ENCODE measurements at places on chromosomes 5 and 9.

DNA sequence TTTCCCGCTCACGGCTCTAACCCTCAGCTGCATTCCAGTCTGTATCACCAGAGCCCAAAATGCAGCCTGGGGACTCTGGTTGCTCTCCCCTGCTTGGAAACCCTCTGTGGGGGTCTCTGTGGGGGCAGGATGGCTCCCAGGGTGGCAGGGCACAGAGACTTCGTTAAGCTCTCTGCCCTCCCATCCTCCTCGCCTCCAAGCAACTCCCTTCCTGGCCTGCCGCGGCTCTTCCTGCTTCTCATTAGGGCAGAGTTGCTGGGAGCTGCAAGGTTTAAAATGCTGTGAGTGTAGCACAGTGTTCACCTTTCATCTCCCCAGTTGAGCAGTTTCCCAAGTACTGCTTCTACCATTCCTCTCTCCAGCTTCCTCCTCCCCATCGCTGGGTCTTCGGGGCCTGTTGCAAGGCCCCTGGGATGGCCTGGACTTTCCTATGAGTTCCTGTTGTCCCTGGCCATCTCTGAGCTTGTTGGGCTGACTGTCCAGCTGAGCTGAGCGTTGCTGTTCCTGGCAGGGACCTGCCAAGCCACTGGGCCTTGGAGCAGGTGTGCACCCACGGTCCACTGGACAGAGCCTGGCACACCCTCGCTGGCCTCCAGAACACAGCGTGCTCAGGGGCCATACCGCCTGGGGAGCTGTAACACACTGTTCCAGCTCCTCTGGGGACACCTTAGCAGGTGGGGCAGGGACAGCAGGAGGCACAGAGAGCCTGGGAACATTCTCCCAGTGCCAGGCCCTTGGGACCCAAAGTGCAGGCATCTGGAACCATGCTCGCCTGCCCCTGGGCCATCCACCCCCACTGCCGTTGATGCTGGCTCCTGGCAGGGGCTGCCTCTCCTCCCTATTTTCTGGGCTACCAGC, 188.4 kb downstream of the C9orf50 start:
- no peak for DNase-seq
- H3K36me3 ChIP-seq = no peaks in the 10 kb centered on the region
- no peak overlapping the region for H3K27ac ChIP-seq
- H3K27me3 ChIP-seq = peaks cover 31% of the 10 kb centered on the region
- no peak overlapping the region for H3K4me3 ChIP-seq
- peaks cover 24% of the 10 kb centered on the region for H3K4me1 ChIP-seq

DNA sequence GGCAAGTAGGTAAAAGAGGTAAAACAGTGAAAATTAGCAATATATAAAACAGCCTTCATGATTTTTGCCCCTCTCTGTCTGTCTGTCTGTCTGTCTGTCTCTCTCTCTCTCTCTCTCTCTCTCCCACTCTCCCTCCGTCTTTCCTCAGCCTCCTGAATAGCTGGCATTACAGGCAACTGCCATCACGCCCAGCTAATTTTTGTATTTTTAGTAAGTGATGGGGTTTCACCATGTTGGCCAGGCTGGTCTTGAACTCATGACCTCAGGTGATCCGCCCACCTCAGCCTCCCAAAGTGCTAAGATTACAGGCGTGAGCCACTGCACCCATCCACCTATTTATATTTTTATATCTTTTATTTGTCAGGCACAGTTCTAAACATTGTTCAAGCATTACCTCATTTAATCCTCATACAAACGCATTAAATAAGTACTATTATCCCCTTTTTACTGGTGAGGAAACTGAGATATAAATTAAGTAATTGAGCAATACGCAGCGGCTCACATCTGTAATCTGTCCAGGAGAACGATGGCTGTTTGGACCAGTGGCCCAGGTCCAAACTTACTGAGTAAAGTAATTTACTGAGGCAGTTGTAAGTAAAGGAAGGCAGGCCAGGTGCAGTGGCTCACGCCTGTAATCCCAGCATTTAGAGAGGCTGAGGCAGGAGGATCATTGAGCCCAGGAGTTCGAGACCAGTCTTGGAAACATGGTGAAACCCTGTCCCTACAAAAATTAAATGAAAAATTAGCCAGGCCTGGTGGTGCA, 60.9 kb downstream of the UBE2R2 start:
- no peaks in the 10 kb centered on the region for H3K36me3 ChIP-seq
- no peak overlapping the region for H3K4me3 ChIP-seq
- no peak overlapping the region for H3K27ac ChIP-seq
- DNase-seq = no peak

GRCh38 chr9:17789316-17789715, 210.4 kb downstream of the SH3GL2 start:
- no peaks in the 10 kb centered on the region for H3K27me3 ChIP-seq
- H3K36me3 ChIP-seq = no peaks in the 10 kb centered on the region
- H3K4me1 ChIP-seq = no peaks in the 10 kb centered on the region
- no peak for DNase-seq
- no peak overlapping the region for H3K27ac ChIP-seq

DNA sequence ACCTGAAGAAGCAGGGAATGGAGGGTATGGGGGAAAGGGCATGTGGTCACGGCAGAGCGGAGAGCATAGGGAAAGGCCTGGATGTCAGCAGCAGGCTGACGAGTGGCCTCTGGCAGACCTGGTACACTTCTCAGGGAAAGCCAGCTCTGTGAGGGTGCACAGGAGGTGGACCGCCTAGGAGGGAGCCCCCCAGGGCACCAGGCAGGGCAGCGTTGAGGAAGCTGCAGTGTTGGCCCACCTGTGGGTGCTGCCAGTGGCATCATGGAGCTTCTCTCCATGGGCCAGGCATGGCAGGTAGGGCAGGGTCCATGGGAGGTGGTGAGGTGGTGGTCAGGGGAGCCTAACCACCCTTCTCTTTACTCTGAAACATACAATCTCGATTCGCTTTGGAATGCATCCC, 143.0 kb upstream of the PITX1 start:
- H3K36me3 ChIP-seq = no peaks in the 10 kb centered on the region
- H3K4me3 ChIP-seq = no peak overlapping the region

GRCh38 chr5:170353011-170353761, 36.0 kb downstream of the KCNMB1 start:
- no peaks in the 10 kb centered on the region for H3K36me3 ChIP-seq
- H3K4me1 ChIP-seq = no peaks in the 10 kb centered on the region
- H3K4me3 ChIP-seq = no peak overlapping the region
- DNase-seq = no peak
- H3K27me3 ChIP-seq = no peaks in the 10 kb centered on the region

DNA sequence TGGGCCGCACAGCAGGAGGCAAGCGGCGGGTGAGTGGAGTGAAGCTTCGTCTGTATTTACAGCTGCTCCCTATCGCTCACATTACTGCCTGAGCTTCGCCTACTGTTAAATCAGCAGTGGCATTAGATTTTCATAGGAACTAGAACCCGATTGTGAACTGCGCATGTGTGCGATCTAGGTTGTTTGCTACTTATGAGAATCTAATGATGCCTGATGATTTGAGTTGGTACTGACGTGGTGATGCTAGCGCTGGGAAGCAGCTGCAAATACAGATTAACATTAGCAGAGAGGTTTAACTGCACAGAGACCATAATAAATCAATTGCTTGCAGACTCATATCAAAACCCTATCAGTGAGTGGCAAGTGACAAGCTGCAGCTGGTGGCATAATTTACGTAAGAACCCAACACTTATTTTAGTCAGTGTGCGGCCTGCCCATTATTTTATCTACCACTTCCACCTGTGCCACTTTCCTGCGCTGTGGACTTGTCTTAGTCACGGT, 133.4 kb upstream of the CDH9 start:
- no peak for DNase-seq
- no peak overlapping the region for H3K4me3 ChIP-seq
- no peaks in the 10 kb centered on the region for H3K27me3 ChIP-seq
- no peak overlapping the region for H3K27ac ChIP-seq

- no peaks in the 10 kb centered on the region for H3K4me1 ChIP-seq
- no peak overlapping the region for H3K4me3 ChIP-seq
- H3K27me3 ChIP-seq = no peaks in the 10 kb centered on the region
- H3K27ac ChIP-seq = no peak overlapping the region
Measured at GRCh38 chr5:87645224-87645623, 232.5 kb upstream of the CCNH start.

DNA sequence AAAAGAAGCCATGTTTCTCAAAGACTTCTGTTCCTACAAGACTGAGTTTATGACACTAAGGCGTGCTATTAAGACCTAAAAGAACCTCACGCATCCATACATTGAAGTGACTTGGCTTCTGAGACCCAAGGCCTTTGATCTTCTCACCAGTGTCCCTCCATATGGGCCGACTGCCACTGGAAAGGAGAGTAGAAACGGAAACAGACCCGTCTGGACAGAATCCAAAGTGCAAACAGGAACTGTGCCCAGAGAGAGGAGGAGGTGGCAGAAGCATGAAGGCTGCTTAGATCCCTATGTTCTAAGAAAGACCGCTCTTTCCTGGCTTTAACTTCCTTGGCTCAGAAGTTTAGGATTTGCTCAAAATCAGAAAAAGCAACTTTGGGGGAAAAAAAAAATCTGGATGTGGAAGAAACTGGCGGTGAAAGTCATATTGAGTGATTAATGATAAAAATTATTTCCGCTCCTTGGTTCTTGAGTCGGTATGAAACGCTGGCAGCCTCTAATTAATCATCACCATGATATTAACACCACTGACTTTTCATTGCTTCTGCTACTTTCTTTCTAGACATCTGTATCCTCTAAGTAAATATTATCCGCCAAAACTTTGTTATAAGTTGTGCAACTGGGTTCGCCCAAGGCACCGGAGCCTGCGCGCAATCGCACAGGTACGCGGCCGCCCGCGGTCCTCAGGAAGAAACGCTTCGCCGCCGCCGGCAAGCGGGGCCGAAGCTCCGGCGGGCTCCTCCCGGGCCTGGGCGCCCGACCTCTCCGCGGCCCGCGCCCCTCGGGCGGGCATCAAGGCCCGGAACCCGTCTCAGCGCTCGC, 726 bp downstream of the DAP start:
- no peaks in the 10 kb centered on the region for H3K36me3 ChIP-seq
- H3K27me3 ChIP-seq = no peaks in the 10 kb centered on the region
- H3K27ac ChIP-seq = peak overlapping the region; percentile 13
- peak; percentile 61 for DNase-seq
- peak overlapping the region; percentile 61 for H3K4me3 ChIP-seq
